ENCODE measurements at places on chromosomes 7 and 10.

DNA sequence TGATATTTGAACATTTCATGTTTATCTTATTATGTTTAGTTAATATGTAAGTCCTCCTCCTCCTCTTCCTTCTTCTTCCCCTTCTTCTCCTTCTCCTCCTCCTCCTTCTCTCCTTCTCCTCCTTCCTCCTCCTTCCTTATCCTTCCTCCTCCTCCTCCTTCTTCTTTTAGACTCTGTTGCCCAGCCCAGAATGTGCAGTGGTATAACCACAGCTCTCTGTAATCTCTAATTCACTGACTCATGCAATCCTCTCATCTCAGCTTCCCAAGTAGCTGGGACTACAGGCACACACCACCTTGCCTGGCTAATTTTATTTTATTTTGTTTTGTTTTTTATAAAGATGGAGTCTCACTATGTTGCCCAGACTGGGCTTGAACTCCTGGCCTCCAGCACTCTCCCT lies 83.4 kb upstream of the ODAD2 start:
- DNase-seq: no peak

- no peak for DNase-seq
These were observed 864.2 kb downstream of the REEP3 start for GRCh38 chr10:64385355-64385754.

DNA sequence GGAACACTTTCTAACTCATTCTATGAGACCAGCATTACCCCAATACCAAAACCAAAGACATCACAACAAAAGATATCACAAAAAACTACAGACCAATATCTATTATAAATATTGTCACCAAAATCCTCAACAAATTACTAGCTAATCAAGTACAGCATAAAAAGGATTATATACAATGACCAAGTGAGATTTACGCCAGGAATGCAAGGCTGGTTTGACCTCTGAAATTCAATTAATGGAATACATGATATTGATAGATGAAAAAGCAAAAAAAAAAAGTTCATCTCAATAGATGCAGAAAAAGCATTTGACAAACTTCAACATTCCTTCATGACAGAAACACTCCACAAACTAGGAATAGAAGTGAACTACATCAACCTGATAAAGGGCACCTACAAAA lies 175.3 kb downstream of the LCOR start:
- no peak for DNase-seq

DNA sequence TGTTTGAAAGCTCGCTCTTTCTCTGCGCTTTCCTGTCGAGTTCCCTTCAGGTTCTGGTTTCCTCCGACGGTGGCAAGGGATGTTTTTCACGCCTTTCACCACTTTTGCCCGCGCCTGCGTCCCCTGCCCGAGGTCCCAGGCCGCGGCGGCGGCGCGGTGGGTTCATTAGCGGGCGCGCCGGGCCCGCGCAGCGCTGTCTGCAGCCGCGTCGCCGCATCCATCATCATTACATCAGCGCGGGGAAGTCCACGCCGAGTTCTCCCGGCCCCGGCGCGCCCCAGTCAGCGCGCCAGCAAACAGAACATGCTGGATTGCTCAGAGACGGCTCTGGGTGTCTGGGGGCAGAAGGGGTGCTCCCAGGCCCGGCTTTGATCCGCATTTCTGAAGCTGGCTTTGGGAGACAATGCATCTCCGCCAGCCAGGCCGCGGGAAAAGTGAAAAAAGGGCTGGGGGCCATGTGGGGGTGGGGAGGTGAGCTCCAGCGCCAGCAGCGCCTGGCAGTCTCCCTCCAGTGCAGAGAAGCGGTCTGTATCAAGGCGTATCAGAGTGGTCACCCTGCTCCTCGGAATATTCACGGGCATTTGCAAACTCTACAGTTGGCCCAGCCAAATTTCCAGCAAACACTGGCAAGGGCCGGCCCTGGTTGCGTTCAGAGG lies 8.9 kb downstream of the GLI3 start:
- DNase-seq: no peak

DNA sequence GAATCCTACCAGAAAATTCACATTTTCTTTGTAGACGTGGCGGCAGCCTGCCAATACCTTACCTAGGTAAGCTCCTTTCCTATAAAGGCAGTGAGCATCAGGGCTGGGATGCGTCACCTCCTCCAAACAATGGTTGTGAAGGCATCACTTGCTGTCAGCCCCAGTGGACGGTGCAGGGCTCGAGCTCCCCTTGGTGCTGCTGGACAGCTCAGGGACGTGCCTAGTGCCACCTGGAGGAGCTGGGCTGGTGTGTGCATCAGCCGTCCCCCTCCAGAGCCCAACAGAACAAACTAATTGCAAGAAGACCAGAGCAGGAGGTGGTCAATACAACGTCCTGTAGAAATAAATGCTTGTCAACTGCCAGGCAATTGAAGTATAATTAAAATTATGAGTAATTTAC lies 517.5 kb upstream of the FOXK1 start:
- no peak for DNase-seq

DNA sequence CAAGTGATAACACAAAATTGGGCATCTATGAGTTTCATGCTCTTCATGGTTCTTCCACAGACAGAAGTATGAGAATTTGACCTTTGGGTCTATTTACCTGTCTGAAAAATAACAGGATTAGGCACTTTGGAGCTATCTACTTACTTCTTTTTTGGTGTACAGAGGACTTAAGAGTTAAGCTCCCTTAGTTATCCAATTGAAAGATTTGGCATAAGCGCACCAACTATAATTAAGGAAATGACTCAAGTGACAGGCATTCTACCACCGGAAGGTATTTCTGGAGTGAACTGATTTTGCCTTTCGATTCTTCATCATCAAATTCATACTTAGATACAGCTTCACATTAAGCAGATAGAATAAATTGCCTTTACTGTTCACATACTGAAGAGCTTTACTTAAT lies 43.9 kb downstream of the IFIT5 start:
- no peak for DNase-seq

DNA sequence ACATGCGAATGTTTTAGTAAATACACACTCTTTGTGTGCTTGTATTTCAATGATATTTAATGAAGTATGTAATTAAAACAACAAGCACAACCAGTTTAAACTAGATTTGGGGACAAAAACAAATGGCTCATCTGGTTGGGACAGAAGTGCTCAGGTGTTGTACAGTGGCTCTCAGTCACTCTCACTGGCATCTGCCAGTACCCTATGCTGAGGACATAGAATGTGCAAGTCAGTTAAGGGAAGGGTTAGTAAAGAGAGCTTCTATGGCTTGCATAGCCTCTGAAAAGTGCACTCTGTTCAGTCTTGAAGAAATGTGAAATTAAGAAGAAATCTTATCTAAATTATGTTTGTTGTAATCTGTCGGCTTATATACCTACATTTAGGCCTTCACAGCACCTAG lies 183.0 kb downstream of the LRRC4 start:
- DNase-seq: no peak

DNA sequence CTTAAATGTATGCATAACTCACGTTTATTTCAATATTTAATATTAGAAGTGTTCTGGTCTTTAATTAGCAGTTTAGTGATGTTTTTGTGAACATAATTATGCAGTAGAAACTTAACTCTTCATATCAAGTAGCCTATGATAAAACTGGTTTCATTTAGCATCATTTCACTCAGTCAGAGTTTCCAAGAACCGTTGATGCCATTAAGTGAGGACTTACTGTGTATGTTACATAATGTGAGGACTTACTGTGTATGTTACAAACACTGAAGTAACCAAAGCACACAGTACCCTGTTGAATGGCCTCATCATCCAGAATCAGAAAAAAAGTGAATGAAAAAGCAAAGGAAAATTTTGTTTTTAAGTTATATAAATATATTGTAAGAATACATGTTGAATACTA lies 32.9 kb upstream of the PBLD start:
- no peak for DNase-seq

DNA sequence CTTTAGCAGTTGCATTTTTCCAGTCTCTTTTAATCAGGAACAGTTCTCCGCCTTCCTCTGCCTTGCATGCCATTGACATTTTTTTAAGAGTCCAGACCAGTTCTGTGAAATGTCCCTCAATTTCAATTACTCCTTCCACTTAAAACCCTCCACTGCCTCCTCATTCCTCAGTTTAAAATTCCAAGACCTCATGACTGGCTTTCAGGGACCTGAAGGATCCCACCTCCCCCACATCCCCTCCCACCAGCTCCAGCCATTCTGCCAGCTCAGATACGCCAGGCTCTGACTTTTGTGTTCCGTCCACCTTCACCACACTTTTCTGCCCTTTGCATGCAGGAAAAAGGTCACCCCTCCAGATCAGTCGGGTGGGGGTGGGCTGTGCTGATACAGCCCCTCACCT lies 8.7 kb downstream of the TNRC18 start:
- DNase-seq: no peak

DNA sequence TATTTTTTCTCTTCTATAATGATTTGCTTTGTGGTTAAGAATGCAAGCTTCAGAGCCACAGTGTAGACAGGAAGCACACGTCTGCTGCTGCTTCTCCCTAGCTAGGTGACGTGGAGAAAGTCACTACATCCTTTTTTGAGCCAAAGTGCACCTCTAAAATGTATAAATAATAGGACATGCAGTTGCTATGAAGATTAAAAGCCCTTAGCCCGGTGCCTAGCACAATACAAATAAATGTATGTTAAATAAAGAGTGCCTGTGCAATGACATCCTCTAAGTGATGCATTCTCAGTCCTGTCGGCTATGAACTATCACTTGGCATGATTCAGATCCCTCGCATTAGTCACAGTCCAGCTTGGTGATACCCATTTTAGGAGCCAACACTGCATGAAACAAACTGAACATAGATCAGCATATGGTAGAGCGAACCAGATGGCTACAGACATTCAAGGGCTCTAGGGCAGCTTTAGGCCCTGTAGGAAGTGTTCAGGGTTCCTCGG lies 4.8 kb upstream of the TRDMT1 start:
- no peak for DNase-seq

DNA sequence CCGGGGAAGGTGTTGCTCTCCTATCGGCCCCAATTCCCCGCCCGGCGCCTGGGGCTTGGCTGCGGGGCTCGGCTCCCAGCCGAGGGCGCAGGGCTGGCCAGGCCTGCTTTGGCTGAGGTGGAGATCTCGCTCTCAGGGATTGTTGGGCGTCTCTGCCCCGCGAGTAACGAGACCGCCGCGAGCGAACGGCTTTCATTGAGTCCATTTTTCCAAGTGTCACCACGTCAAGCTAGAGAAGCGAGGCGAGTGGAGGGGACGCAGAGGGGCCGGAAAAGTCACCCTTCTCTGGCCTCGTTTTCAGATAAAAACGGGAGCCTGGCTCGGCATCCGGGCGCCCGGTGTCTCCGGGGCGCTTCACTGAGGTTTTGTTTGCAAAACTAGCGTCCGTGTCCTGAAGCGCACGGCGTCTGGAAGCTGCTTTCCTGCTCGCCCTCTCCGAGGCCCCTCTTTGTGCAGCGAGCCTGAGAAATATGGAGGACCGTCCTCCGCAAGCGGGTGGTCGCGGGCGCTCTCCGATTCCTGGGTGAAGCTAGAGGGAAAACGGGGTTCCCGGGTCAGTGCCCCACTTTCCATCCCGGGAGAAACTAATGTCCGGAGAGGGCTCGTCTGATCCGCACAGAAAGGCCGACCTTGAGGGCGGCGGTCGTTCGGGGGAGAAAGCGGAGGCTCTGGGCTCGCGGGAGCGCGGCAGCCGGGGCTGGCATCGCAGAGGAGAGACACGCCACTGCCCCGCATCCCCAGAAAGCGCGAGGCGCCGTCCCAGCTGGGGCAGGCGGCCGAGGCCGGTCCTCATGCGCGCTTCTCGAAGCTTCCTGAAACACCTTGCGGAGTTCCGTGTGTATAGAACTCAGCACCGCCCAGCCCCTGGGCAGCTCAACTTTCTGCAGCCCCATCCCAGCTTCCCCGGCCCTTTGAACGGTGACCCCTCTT lies 3.5 kb upstream of the EN2 start:
- DNase-seq: no peak

GRCh38 chr10:70265032-70265689 lies 18.6 kb downstream of the NPFFR1 start:
- peak; percentile 53 for DNase-seq

GRCh38 chr7:22339725-22340390 lies 17.1 kb downstream of the RAPGEF5 start:
- DNase-seq: no peak

DNA sequence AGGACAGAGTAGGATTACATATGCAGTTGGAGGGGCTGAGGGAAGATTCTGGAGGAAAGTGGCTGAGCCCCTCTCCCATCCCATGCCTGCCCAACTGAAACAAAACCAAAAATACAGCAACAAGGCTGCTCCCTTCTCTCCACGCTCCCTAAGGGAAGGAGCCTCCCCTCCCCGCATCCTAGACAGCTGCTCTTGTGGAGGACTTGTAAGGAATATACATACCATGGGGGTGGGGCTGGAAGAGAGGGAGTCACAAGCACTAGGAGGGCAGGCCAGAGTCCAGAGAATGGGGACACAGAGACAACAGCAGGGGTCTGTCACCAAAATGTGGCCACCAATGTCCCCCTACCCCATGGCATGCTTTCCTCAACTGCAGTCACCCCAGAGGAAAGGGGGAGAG lies 13.2 kb downstream of the LDB1 start:
- no peak for DNase-seq

Data from HEK293T (cell line).